ENCODE measurements at places on chromosomes 4 and X. TPM values are rescaled to one million over a fixed set of nuclear protein-coding genes. Genes with fewer than 3 reads are reported as not detected.

Gene NPFFR2
- not detected for total RNA-seq

Gene RAB28
- 16.4 TPM for total RNA-seq

Gene ADGRG4
- 0.25 TPM for total RNA-seq

Gene NEUROG2
- not detected for total RNA-seq

Gene CLDN22
- not detected for total RNA-seq

Gene FAM53A
- total RNA-seq = 15.3 TPM

- no peaks in the 10 kb centered on the region for H3K4me1 ChIP-seq
- no peaks in the 10 kb centered on the region for H3K36me3 ChIP-seq
- H3K4me3 ChIP-seq = no peak overlapping the region
- no peak for DNase-seq
- H3K27ac ChIP-seq = no peak overlapping the region
- H3K27me3 ChIP-seq = no peaks in the 10 kb centered on the region
Observed at GRCh38 chrX:43582540-43582913, 73.6 kb upstream of the MAOA start.

DNA sequence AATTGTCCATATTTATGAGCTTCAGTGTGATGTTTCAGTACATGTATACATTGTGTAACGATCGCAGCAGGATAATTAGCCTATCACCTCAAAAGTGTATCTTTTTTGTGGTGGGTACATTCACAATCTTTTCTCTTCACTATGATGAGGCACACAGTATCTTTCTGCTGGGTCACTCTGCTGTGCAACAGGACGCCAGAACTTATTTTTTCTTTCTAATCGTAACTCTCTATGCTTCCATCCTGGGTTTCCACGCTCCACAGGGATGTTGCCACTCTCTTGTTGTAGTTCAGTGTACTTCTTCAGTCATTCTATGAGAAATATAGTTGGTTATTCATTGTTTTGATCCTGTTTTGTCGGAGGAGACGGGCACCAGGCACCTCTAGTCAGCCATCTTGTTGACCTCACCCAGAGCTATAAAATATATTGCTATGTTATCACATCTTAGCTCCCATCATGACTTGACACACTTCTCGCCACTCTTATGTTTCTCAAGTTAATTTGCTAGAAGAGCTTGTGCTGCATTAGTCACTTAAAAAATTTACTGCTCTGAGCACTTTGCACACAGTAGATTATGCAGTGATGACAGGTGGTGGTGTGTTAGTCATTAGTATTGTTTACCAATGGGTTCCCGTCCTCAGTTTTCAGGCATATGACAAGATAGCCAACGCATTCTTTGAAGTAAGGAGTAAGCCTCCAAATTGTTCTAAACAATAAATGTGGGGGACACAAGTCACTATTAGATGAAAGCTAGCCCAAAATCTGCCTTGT lies 1002.7 kb upstream of the PCDH7 start:
- H3K27ac ChIP-seq = no peak overlapping the region
- no peak overlapping the region for H3K4me3 ChIP-seq
- no peaks in the 10 kb centered on the region for H3K4me1 ChIP-seq
- no peaks in the 10 kb centered on the region for H3K27me3 ChIP-seq

DNA sequence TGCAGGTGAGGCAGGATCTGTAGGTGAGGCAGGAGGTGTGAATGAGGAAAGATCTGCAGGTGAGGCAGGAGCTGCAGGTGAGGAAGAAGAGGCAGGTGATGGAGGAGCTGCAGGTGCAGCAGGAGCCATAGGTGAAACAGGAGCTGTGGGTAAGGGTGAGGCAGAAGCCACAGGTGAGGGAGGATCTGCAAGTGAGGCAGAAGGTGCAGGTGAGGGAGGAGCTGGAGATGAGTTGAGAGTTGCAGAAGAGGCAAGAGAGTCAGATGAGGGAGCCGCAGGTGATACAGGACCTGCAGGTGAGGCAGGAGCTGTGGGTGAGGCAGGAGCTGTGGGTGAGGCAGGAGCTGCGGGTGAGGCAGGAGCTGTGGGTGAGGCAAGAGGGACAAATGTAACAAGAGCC lies 27.1 kb upstream of the PNMA3 start:
- no peak overlapping the region for H3K4me3 ChIP-seq
- H3K27ac ChIP-seq = no peak overlapping the region
- DNase-seq = no peak
- H3K27me3 ChIP-seq = no peaks in the 10 kb centered on the region
- no peaks in the 10 kb centered on the region for H3K36me3 ChIP-seq

DNA sequence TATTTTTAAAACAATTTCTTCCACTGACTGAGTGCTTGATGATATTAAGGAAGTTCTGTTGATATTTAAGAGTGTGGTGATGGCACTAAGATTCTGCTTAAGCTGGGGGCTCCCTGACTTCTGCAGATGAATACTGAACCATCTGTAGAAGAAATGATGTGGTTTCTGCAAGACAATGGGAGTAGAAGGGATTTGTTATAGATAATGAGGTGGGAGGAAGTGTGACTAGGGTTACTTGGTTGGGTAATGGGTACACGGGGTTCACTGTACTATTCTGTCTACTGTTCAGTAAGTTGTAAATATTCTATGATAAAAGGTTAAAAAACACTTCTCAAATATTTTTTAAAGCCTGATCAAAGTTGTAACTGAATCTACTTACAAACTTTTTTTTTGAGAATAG lies 60.9 kb upstream of the TXK start:
- no peak overlapping the region for H3K4me3 ChIP-seq
- DNase-seq = no peak
- H3K4me1 ChIP-seq = no peaks in the 10 kb centered on the region
- H3K36me3 ChIP-seq = no peaks in the 10 kb centered on the region
- peaks cover 11% of the 10 kb centered on the region for H3K27me3 ChIP-seq

- no peak for DNase-seq
- no peak overlapping the region for H3K4me3 ChIP-seq
- no peaks in the 10 kb centered on the region for H3K27me3 ChIP-seq
- no peaks in the 10 kb centered on the region for H3K36me3 ChIP-seq
- H3K4me1 ChIP-seq = peaks cover 27% of the 10 kb centered on the region
Observed at GRCh38 chr4:108007984-108008383, 18.3 kb downstream of the HADH start.

- H3K36me3 ChIP-seq = no peaks in the 10 kb centered on the region
- H3K27ac ChIP-seq = no peak overlapping the region
- no peak for DNase-seq
- no peaks in the 10 kb centered on the region for H3K27me3 ChIP-seq
- H3K4me1 ChIP-seq = no peaks in the 10 kb centered on the region
Observed at GRCh38 chr4:171025776-171026175, 787.4 kb upstream of the GALNTL6 start.

- peaks cover 51% of the 10 kb centered on the region for H3K4me1 ChIP-seq
- no peak overlapping the region for H3K4me3 ChIP-seq
- H3K36me3 ChIP-seq = peaks cover 25% of the 10 kb centered on the region
- peak overlapping the region; percentile 56 for H3K27ac ChIP-seq
Observed at GRCh38 chr4:118774321-118774720, 61.6 kb downstream of the SEC24D start.

DNA sequence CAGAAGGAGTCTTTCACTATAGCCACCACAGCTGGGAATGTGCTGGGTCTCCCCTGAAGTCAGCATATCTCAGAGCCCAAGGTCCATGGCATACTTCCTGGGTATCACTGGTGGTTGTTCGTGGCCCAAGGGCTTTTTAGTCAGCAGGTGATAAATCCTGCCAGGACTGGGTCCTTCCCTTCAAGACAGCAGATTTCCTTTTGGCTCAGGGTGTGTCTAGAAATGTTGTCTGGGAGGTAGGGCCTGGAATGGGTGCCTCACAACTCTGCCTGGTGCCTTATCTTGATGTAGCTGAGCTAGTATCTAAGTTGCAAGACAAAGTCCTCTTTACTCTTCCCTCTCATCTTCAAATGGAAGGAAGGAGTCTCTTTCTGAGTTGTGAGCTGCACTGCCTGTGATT lies 102.4 kb upstream of the TMLHE start:
- no peaks in the 10 kb centered on the region for H3K27me3 ChIP-seq
- DNase-seq = no peak
- H3K4me1 ChIP-seq = no peaks in the 10 kb centered on the region
- H3K27ac ChIP-seq = no peak overlapping the region
- no peaks in the 10 kb centered on the region for H3K36me3 ChIP-seq

GRCh38 chrX:110964786-110965185 lies 131.2 kb upstream of the PAK3 start:
- no peaks in the 10 kb centered on the region for H3K4me1 ChIP-seq
- H3K27me3 ChIP-seq = no peaks in the 10 kb centered on the region
- no peaks in the 10 kb centered on the region for H3K36me3 ChIP-seq
- DNase-seq = no peak
- no peak overlapping the region for H3K27ac ChIP-seq
- H3K4me3 ChIP-seq = no peak overlapping the region

DNA sequence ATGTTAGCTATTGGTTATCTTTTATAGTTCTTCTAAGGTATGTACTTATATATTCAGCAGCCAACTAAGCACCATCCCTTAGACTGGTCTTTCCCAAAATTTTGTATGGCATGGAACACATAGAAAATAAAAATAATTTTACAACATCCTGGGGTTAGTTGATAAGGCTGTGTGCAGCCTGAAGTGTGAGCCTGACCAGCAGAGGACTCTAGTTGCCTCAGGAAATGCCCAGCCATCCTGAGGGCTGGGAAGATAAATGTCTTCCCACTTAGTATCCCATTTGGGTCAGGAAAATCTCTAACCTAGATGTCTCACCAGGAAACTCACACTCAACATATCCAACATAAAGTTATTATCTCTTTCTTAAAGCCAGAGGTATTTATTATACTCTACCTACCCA lies 251.4 kb upstream of the POF1B start:
- DNase-seq = no peak
- no peak overlapping the region for H3K27ac ChIP-seq
- H3K4me1 ChIP-seq = no peaks in the 10 kb centered on the region
- H3K36me3 ChIP-seq = no peaks in the 10 kb centered on the region
- no peaks in the 10 kb centered on the region for H3K27me3 ChIP-seq

All from GM23248 (cell line).